Stimulated activated CD8-positive, alpha-beta memory T cell treated with anti-CD3 and anti-CD28 coated beads, Interleukin-4, amount 100 ng/mL, for 4 hours (primary cell): ENCODE measurements at places on chromosomes 2 and 18.
A peak's percentile ranks its signal among the peaks of the same experiment; 100 is the strongest.

GRCh38 chr18:45775241-45775676 is 50.2 kb upstream of the SIGLEC15 start:
- peak; percentile 14 for DNase-seq

GRCh38 chr2:20141056-20141762 is 83.7 kb downstream of the SDC1 start:
- DNase-seq, result no peak

DNA sequence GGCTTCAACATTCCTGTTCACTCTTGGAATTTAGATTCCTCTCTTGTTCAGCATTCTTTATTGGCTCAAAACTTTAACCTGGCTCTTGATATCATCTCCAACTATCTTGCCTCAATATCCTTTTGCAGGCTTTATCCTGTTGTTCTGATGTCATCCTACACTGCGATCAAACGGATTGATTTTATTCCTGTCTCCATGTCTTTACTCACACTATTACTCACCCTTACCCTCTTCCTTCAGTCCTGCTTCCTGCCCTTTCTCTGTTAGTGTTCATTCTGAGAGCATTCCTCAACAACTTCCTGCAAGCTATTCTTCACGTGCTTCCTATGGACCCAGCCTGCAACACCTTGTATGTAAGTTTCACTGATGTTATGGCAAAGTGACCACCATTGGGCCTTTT is 264.7 kb downstream of the RNF152 start:
- no peak for DNase-seq

- DNase-seq, result no peak
Observed at GRCh38 chr2:149058936-149059335, 20.4 kb downstream of the LYPD6B start.

- no peak for DNase-seq
Observed at GRCh38 chr2:64963719-64964118, 25.5 kb upstream of the SLC1A4 start.

DNA sequence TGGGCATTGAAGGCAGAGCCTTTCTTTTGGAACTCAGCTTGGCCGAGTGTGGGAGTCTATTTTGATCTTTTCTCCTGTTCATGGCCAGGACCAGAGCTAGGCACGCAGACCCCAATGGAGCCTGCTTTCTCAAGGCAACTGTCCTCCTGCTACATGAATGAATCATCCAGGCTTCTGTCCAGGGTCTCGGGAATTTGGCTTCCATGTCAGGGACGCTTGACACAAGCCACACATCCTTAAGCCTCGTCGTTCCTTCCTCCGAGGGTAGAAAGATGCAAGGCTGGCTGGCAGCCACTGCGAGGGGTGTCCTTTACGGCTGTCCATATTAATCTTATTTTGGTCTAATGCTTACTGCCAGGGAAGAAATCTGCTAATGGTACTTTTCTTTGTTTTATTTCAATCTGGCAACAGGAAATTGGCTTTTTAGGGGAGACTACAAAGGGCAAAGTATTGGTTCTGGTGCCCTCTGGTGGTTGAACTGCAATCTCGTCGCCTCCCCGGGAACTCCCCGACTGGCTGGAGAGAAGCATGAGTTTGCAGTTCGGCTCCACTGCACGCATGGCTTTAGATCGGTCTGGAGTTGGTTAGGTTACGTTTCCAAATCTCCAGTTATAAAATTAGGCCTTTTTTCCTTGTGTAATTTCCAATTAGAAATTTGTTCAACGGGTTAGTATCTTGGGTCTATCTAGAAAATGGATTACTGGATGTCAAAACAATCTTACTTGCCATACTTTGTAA is 135.2 kb downstream of the ALPK2 start:
- DNase-seq, result peak; percentile 20

- DNase-seq, result no peak
Observed at GRCh38 chr18:36887114-36887513, 58.2 kb downstream of the KIAA1328 start.

GRCh38 chr2:73614105-73614504 is 28.1 kb downstream of the NAT8 start:
- DNase-seq, result no peak

DNA sequence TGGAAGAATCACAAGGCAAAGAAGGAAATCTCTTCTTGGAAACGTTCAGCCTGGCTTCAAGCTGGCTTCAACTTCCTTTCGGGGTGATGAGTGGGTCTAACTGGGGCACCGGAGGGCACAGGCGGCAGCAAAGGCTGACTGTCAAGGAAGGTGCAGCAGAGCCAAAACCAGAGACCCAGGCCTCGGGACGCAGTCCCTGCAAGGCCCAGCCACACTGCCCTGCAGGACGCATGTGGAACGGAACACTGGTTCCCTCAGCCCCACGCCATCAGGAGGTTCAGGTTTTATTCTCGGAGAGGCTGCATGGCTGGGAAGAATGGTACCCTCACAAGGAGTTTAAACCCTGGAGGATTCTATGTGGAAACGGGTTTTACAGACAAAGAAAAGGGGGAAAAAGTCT is 165.5 kb downstream of the HDAC4 start:
- no peak for DNase-seq

- DNase-seq, result no peak
Observed at GRCh38 chr2:67798541-67799160, 264.2 kb downstream of the C1D start.
